ENCODE measurements at places on chromosomes 5 and 9.

GRCh38 chr5:10471677-10472076 lies 30.0 kb downstream of the ROPN1L start:
- DNase-seq = no peak

- no peak for DNase-seq
These were observed 96.6 kb downstream of the BRINP1 start for GRCh38 chr9:119272500-119273211.

DNA sequence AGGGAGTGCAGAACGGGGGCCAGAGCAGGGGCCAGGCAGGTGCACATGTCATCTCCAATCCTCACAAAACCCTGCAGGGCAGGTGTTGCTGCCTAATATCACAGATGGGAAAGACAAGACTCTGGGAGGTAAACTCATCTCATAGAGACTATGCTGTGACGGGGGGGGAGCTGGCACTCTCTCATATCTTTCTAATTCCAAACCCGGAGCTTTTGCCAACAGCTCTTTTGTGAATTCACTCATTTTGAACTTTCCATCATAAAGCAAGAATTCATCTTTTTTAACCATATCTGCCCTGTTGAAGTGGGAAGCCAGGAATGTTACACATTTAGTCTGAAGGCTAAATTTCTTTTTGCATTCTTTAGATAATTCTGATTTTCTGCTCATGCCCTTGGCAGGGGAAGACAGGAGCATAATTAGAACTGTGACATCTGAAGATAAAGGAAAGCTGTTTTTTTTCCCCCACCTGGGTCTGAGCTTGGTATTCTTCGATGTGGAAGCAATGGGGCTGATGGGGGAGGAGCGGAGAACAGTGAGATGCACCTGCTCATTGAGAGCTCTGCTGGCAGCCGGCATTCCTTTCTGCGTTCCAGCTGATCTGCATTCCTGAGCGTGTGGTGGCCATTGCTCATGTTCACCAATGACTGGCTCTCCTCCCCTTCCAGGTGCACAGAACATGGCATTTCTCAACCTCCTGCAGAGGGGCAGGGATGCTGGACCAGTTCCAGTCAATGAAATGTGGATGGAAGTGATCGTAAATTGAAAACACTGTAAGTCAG lies 159.2 kb downstream of the NSG2 start:
- no peak for DNase-seq

GRCh38 chr9:104780796-104781395 lies 17.0 kb downstream of the NIPSNAP3B start:
- DNase-seq = peak; percentile 10

DNA sequence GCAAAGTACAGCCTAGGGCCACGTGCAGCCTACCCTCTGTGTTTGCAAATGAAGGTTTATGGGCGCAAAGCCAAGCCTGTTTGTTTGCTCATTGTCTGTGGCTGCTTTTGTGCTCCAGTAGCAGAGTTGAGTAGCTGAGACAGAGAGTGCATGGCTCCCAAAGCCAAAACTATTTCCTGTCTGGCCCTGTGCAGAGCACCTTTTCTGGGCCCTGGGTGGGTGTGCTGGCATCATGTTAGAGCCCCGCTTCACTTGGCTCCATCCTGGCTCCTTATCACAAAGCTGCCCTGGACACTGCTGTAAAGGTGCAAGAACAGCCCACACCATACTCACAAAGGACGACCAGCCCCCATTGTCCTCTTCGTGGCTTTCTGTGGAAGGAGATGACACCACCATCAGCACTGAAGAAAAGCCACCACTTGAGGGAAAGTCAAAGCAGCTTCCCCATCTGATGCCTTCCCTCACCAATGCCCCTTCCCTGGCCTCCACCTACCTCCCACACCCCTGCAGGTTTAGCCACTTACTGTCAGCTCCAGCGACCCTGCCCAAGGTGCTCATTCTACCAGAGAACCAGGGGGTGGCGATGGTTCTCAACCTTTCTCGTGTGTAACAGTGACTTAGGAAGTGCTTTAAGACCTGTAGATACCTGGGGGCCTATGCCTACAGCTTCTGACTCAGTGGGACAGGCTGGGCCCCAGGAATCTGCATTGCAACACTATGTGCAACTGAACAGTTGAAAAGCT lies 23.4 kb downstream of the LCP2 start:
- peak; percentile 44 for DNase-seq

GRCh38 chr5:102090770-102091169 lies 205.3 kb downstream of the SLCO4C1 start:
- no peak for DNase-seq

- DNase-seq = no peak
These were observed 242.6 kb upstream of the MVB12B start for GRCh38 chr9:126084008-126084407.

- DNase-seq = no peak
These were observed 1.1 kb downstream of the HRCT1 start for GRCh38 chr9:35906923-35907699.

DNA sequence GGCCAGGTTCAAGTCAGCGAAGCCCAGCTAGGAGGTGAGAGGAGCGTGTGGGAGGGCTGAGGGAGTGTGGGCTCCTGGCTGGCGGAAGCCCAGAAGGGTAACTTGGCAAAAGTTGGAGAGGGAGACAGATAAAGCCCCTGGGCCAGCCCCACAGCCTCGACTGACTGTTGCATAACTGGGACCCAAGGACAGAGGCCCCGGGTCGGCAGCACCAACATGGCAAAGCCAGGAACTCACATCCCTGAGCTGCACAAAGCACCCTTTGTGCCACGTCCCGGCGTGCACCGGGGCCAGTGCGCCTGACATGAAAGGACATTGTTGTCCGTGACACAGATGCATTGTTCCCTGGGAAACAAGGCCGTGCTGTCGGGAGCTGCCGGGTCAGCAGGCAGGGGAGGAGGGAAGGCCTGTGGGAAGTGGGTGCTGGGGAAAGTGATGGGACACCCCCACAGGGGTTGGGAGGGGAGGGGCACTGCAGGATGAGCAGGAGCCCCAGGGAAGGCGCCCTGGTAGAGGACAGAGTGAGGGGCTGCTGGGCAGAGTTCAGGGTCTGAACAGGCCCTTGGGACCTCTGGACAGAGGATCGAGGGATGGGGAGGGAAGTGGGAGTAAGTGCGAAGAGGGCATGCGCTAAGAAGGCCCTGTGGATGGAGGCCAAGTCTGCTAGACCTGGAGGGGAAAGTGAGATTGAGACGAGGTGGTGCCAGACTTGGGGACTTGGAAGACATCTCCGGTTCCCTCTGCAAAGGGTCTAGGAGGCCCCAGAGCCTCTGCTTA lies 13.0 kb upstream of the DPM2 start:
- no peak for DNase-seq

- DNase-seq = no peak
These were observed 303.9 kb downstream of the TENT4A start for GRCh38 chr5:7016999-7017747.

DNA sequence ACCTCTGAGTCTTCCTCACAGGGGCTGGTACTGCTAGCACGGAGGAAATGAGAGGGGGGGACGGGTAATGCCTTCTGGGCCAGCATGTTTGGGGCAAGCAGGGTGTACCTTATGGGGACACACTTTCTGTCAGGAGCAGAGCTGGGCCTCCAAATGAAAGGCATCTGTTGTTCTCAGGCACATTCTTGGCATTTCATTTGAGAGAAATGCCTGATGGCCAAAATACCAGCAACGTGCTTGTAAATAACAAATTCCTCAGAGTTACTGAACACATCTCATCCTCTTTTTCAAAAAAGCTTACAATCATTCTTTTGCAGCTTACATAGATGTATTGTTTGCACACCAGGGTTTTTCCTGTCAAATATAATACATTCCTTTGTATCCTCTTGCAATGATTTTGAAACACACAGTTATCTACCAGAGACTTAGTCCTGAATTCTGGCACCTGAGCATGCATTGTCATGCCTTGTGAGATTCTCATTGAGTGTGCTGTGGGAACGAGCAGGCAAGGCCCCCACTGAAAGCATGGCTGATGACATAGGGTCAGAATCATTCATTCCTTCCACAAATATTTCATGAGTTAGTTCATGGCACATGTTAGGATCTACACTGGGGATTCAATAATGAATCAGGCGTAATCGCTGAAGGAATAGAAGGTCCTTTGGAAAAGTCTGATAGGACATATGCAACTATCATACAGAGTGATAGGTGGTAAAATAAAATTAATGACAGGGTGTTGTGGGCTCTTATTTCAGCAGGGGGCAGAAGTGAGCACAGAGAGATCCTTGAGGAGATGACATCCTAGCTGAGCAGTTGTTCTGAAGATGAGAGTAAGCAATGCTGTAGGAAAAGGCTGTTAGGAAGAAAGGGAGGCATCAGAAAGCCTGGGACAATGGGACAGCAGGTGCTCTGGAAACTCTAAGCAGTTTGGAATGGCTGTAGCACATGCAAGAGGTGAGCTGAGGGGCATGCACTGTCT lies 260.9 kb upstream of the TUT7 start:
- DNase-seq = peak; percentile 4

- DNase-seq = no peak
These were observed 102.4 kb downstream of the ZNF354C start for GRCh38 chr5:179162351-179163235.

GRCh38 chr9:26656003-26656870 lies 236.4 kb downstream of the CAAP1 start:
- DNase-seq = no peak

- no peak for DNase-seq
These were observed 41.9 kb upstream of the CFAP157 start for GRCh38 chr9:127664678-127665507.

Measured in hematopoietic multipotent progenitor cell treated with erythropoietin and hydrocortisone succinate and interleukin-3 and kit ligand, for 15 days (in vitro differentiated cells).